Stimulated activated CD8-positive, alpha-beta memory T cell treated with anti-CD3 and anti-CD28 coated beads, Interleukin-15, amount 100 ng/mL, for 4 hours (primary cell): ENCODE measurements at places on chromosomes 6 and 20.

DNA sequence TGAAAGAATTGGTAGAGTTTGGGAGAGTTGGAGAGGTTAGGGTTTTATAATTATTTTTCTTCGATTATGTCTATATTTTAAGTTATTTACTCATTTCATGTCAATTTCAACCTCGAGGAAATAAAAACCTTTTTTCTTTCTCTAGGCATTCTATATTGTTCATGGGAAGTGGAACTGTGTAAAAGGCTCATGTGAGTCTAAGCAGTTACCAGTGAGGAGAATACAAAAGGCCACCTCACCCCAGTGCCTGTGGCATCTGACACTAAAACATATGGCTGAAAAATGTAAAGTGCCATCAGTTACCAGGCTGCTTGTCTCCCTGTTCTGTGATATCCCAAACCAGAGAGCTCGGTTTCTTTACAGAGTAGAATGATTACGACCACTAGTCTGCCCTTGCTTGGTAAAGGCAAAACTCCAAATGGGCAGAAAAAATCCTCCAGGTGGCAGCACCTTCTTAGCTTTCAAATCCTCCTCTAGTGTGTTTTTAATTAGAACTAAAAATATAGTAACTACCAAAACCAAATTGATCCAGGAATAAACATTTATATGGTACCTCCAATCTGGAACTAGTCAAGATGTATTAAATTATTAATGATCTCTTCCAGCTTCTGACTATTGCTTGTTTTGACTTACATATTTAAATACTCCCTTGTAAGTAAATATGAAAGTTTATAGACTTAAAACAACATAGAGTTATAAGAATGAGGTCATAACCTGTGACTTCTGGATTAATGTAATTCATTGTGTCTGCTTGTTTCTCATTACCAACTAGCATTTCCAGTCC, 122.6 kb upstream of the MCHR2 start:
- no peak for DNase-seq

DNA sequence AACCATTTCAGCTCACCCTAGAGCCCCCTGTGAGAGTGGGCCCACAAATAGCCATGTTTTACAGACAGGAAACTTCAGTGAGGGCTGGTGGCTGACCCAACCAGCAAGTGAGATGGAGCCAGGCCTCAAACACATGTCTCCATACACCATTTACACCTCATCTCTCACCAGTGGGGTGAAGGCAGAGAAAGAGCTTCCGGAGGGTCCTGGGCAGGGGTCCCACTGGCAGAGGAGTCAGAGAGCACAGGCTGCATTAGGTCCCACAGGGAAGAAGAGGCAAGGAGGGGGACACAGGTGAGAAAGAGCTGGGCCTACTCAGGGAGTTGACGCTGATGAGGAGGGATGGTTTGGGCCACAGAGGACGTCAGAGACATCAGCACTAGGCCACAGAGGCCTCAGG, 172.6 kb downstream of the VEGFA start:
- DNase-seq = no peak

DNA sequence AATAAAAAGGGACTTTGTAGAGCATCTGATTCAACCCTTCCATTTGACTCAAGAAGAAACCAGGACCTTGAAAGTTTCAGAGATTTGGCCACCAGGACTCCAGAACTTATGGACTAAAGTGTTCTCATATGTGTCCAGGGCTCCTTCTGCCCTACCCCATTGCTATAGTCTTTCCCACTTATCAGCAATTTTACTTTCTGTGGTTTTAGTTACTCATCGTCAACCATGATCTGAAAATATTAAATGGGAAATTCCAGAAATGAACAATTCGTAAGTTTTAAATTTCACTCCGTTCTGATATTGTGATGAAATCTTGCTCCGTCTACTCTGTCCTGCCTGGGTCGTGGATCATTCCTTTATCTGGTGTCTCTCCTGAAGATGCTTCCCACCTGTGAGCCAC, 259.8 kb downstream of the PHACTR1 start:
- DNase-seq = no peak

- DNase-seq = no peak
Measured at GRCh38 chr20:40532103-40532502, 156.9 kb downstream of the MAFB start.

DNA sequence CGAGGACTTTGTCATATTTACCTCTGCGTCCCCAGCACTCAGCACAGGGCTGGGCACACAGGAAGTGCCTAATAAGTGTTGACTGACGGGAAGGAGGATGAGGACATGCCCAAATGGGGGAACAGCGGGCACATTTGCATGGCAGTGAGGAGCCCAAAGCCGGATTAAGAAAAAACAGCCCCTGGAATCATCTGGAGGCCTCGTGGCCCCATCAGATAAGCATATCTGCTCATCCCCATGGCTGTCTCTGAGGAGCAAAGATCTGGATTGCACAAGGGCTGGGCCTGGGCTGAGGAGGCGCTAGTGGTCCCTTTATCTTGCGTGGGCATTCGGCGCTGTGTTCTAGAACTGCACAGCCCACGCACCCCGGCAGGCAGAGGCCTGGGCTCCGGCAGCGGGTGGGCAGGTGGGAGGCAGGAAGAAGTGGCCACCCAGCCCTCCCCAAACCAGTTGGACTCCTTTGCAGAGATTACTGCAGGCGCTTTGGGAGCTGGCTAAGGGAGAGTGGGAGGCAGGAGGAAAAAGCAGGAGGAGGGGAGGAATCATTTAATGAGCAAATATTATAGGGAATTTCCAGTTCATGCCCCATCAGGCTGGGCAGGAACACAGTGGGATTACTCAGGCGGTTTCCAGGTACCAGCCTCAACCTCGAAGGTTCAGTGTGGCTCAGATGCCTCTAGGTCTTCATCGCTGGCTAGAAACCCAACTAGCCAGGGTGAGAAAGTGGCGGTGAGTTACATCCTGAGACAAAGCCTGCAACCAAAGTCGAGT, 108.1 kb downstream of the CEBPB start:
- no peak for DNase-seq

- no peak for DNase-seq
Measured at GRCh38 chr6:17098538-17098937, 3.3 kb upstream of the STMND1 start.

DNA sequence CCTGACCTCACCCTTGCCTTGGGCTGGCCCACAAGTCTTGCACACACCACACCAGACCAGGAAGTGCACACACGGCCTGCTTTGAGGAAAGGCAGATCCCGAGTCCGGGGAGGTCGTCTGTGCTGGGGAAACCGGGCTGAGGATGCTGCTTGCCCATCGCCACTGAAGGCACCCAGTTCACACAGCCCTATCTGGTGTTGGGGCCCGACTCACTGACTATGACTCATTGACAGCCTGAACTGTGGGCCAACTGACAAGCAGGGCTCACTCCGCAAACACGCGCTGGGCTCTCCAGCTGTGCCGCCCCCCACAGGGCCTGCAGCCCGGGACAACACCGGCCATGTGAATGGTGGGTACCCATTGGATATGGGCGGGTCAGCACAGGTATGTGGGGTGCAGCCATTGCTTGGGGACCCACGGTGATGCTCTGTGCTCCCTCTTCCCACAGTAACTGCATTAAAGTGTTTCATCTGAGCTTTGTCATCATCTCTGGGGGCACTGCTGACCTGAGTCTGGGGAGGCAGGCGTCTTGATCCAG, 1.6 kb downstream of the SAMD10 start:
- peak; percentile 38 for DNase-seq

GRCh38 chr6:150535818-150536220, 63.9 kb upstream of the PLEKHG1 start:
- no peak for DNase-seq

GRCh38 chr6:57135885-57136284, 36.2 kb upstream of the BAG2 start:
- DNase-seq = no peak

DNA sequence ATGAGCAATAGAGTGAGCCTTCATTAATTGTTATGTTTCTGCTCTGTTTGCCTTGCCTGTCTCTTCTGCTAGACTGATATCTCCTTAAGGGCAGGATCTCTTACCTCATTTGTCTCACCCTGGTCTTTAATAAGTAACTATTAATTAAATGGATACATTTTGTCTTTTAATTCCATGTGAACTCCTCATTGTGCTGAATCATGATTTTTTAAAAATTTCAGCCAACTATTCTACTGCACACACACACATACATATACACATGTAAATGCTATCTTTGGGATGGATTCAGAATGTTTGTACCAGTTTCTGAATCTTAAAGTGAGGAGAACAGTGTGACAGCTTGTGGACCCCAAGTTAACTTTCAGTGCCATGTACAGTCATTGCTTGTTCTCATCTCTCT, 731.1 kb upstream of the MAP3K7 start:
- DNase-seq = no peak

GRCh38 chr6:134379076-134379475, 61.2 kb upstream of the SGK1 start:
- DNase-seq = no peak

DNA sequence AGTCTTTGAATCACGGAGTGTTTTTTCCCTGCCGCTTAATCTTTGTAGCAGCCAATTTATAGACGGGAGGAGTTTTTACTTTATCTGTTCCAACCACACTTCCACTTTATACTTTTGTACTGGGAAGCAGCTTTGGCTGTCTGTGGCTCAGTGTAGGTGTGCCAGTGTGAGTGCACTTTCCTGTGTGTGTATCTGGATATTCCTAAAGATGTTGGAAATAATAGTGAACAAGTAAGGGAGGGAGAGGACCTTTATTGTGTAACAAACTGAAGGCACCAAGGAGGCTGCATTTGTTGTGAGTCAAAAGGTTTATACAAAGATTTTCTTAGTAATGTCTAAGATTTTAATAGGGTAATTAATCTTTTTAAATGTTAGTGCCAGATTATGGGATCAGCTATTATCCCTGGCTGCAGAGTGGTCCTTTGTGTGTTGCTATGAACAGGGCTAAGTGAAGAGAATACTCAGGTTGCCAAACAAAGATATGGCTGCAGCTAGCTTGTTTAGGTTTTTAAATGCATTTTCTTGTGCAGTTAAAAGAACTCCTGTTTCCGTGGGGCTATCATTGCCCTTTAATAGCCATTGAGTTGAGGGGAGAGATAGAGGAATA, 226.3 kb downstream of the RNF144B start:
- DNase-seq = no peak

DNA sequence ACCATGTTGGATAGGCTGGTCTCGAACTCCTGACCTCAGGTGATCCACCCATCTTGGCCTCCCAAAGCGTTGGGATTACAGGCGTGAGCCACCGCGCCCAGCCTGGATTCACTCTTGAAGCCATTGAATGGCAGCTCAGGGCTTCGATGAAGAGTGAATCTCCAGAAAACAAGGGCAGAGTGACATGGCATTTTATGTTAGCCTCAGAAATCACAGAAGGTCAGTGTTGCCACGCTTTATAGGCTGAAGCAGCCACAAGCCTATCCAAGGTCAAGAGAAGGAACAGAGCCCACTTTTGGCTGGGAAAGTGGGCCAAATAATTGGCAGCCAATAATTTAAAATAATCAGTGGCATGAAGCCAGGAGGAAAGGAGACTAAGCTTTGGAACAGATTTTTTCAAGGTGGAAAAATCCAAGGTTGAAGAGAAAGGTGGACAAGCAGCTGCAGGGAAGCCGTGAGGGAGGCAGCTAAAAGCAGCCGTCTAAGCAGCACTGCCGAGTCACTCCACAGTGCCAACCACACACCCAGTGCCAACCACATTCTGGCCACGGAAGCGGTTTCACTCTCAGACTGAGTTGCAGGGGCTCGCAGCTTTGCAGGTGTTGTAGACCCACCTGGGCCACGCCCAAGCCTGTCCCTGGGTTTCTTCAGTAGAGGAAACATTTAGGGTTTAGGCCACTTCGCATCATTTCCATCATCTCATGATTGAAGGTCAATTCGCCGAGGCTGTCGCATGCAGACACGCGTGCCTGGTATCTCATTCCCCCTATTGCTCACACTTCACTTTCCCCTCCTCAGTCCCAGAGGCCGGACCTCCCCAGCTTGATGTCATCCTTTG, 17.4 kb upstream of the AVP start:
- DNase-seq = peak; percentile 19

DNA sequence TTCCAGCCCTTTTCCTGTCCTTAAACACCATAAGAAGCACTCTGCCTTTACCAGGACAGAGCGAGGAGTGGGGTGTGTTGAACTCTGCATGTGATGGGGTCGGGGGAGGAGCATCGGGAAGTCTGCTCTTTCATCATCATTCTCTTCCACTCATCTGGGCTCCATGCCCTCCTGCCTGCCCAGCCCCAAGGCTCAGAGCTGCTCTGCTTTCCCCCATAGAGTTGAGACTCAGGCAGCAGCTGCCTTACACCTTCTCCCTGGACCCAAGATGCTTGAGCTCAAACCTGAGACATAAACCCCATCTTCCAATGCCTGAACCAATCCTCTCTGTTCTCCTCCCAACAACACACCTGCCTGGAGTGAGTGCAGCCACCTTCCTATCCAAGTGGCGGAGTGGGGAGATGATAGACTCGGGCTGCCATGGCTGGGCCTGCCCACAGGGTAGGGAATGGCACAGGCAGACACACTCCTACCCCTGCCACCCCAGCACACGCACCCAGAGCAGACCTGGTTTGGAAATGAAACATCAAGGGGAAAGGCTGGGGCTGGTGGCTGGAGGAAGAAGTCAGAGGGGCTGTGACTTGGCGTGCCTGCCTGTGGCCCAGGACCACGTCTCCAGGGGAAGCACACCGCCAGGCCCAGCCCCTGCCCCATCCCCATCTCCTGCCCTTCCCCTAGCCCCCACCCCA, 28.4 kb downstream of the TFEB start:
- DNase-seq = no peak

DNA sequence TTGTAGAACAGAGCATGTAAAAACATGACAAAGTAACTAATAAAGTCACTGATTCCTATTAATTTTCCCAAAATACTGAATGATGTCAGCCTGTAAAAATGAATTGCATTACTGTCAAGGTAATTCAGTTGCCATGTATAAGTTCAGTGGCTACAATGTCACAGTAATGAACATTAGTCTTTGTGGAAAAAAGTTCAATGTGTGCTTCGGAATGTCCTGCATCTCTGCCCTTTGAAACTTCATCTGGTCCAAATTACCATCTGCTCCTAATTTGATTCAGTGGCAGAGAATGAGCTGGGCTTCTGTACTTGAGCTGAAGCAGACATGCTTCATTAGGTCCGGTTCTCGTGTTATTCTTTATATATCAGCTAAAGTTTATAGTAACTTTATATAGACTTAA, 567.4 kb downstream of the COL12A1 start:
- no peak for DNase-seq

- DNase-seq = no peak
Measured at GRCh38 chr20:55567826-55568225, 437.5 kb downstream of the CBLN4 start.

DNA sequence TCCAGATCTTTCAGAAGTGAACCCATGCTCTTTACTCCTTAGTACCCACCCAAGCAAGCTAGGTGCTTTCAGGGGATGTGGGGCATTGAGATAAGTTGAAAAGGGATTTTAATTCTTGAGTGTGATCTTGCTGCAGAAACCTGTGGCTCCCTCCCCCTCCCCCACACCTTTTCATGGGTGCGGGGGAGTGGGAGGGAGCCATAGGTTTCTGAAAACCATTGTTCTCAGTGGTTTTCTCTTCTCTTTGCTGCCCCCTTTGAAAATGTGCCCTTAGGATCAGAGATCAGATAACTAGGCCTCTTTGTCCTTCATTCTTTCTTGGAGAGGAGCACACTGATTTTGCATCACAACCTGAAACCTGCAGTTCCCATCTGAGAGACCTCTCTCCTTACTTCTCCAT, 2.4 kb downstream of the PCSK2 start:
- no peak for DNase-seq
